ENCODE measurements at places on chromosomes 1 and 21.

- no peak for DNase-seq
Measured at GRCh38 chr1:30507401-30508174, 215.8 kb downstream of the MATN1 start.

GRCh38 chr1:30611741-30612309 is 111.6 kb downstream of the MATN1 start:
- no peak for DNase-seq

DNA sequence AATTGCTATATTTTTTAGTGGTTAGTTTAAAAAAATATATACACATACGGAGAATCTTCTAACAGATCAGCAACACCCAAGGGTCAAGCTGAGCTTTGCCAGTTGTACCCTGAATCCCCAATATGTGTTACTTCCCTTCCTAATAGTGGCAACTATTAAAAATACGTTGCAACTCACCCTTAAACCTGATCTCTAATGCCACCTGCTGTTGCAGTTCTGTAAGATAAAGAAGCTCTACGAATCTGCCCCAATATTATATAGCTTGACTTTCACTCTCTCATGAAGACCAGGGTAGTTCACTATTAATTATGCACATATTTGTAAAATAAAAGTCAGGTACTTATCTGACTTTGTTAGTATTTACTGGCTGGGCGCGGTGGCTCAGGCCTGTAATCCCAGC is 58.4 kb downstream of the ASH1L start:
- DNase-seq = no peak

DNA sequence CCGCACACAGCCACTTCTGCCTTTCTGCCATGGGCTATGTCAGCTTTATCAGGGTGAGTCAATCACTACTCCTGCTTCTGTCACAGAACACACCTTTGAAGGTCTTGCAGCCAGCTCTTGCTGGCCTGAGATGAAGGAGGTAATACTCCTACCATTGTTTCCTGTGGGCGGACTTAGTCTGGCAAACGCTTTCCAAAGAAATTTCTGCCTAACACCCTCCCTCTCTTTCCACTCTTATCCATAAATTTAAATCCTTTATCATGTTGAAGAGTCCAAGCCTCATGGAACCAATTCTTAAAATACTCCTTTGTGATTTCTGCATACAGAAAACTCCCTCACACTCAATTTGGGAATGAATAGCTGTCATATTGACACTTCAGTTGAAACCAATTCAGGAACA is 633.1 kb upstream of the CHRM3 start:
- DNase-seq = no peak

DNA sequence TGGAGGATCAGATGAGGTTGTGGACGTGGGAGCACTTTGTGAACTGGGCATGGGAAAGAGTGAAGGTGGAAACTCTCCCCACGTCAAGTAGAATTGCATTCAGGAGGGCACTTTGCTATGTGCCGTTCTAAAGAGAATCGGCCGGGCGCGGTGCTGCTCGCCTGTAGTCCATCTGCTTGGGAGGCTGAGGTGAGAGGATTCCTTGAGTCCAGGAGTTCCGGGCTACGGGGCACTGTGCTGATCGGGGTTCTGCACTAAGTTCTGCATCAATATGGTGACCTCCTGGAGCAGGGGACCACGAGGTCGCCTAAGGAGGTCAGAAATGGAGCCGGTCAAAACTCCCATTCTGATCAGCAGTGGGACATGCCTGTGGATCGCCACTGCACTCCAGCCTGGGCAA is 141.9 kb downstream of the PEX14 start:
- DNase-seq = no peak

GRCh38 chr1:201444792-201445191 is 23.3 kb upstream of the TNNI1 start:
- DNase-seq = no peak

DNA sequence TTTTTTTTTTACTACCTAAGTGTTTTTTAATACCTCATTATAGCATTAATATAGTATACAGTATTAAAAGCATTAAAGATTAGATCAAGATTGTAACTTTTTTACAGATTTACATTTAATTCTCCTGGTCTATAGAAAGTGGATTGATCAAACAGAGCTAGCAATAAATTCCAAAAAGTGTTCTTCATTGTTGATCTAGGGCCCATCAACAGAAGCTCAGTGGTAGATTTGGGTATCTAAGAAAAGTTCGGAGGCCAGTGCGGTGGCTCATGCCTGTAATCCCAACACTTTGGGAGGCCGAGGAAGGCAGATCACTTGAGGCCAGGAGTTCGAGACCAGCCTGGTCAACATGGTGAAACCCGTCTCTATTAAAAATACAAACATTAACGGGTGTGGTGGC is 12.5 kb downstream of the NUP210L start:
- no peak for DNase-seq

GRCh38 chr1:183277821-183278738 is 92.0 kb downstream of the LAMC2 start:
- DNase-seq = no peak

- no peak for DNase-seq
Measured at GRCh38 chr1:25460020-25460419, 29.3 kb downstream of the MACO1 start.

GRCh38 chr1:24094554-24094953 is 17.4 kb downstream of the MYOM3 start:
- DNase-seq = no peak

GRCh38 chr1:67570486-67571143 is 114.4 kb upstream of the GADD45A start:
- DNase-seq = no peak

DNA sequence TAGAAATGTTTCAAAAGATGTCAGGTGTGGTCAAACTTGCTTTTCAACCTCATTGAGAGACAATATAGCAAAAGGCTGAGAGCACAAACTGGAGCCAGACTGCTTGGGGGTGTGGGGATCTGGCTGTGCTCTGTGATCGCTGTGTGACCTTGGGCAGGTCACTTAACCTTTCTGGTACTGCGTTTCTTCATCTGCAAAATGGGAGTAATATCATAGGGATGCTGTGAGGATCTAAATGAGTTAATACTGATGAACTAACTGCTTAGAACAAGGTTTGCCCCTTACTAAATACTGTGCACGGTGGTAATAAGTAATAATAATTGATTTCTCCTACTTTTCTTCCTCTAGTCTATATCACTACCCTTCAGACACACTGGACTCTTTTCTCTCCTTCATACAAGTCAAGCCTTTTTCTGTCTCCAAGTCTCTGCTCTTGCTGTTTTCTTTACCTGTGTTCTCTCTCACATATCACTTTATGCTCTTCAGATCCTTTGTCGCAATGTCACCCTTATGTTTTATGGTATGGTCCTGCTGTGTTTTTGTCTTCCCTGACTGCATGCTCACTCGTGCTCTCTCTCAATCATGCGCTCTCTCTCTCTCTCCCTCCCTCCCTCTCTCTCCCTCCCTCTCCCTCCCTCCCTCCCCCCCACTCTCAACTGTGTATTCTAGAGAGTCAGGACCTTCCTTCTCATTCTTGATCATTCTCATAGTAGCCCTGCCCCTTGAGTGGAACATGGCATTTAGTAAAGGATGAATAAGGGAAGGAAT is 3.3 kb downstream of the MGST3 start:
- DNase-seq = no peak

DNA sequence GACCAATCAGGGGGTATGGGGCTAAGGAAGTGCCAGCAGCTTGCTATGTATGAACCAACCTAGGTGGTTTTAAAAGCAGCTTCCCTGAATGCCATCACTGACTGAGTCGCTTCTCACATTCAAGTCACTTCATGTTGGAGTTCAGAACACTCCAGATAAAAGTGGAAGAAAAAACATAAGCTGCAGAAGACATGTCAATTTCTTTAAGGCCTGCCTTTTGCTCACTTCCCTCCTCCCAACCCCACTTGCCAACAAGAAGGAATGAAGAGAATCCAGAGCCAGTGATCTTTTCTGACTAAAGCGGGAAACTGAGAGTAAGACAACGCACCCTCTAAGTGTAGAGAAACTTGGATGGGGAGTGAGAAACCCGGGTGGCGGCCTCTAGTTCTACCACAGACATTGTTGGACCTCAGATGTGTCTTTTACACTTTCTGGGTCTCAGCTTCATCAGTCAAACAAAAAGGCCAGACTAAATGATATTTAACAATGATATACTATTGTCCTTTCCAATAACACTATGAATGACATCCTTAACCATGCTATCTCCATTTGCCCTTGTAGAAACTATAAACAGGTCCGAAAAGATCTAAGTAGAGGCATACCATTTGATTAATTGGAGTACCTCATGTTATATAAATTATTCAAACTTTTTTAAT is 54.1 kb downstream of the LUZP1 start:
- no peak for DNase-seq

DNA sequence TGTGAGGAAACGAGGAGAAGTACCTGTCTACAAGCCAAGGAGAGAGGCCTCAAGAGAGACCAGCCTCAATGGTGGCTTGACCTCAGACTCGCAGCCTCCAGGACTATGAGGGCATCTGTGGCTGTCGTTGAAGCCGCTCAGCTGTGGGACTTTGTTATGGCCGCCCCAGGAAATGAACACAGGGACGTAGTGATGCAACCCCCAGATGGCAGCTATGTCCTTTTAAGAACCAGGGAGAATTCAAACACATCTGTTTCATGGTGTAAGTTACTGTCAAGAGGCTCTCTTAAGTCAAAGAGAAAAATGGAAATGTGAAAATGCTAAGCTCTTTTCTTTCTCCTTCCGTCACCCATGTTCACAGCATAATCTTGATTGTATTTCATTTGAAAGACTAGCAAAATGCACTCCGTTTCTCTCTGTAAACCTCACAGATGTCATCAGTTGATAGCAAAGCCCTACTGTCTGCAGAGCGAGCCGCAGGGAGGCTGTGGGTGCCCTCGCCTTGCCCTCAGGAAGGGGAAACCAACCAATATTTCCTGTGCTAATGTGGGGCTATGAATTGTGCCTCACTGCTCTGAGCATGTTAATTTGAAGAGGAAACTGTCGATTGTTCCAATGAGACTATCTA is 21.3 kb downstream of the UBASH3A start:
- DNase-seq = no peak

DNA sequence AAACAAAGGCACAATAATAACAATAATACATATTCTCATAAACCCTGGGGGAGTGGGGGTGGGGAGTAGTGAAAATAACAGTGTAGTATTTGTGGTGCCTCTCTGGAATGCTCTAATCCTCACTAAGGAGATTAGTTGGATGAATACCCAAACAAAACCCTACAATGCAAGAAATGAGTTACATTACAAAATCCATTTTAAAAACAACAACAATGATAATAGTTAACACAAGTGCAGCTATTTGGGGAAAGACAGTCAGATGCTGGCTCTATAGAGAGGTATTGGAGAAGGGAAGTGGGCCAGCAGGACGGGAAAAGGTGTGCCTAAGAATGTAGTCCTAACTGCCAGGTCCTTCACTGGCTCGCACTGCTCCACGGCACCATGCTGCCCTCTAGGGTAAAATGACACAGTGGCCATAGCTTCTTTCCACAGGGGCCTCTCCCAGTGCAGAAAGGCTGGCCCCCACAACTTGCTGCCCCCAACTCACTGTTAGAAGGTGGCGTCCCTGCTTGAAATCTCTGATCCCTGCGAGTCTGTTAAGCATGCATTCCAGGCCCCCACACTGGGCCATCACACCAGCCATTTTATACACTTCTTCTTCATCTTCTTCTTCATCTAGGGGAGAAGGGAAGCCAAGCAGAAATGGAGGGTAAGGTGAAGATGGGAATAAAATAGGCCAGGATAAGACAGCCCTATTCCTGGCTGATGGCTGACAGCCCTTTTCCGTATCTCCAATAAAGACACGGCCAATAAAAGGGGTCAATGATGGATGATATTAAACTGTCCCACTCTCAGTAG is 113.8 kb downstream of the UBR4 start:
- no peak for DNase-seq

DNA sequence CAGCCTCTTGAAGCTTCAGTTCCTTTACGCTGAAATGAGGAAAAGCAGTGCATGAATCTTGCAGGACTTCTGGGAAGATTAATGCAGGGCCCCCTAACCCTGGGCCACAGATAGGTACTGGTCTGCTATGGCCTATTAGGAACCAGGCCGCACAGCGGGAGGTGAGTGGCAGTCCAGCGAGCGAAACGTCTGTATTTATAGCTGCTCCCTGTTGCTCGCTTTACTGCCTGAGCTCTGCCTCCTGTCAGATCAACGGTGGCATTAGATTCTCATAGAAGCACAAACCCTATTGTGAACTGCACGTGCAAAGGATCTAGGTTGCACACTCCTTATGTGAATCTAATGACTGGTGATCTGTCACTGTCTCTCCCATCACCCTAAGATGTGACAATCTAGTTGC is 130.2 kb downstream of the CHRM3 start:
- no peak for DNase-seq

GRCh38 chr1:67839826-67840225 is 6.6 kb upstream of the GNG12 start:
- no peak for DNase-seq

DNA sequence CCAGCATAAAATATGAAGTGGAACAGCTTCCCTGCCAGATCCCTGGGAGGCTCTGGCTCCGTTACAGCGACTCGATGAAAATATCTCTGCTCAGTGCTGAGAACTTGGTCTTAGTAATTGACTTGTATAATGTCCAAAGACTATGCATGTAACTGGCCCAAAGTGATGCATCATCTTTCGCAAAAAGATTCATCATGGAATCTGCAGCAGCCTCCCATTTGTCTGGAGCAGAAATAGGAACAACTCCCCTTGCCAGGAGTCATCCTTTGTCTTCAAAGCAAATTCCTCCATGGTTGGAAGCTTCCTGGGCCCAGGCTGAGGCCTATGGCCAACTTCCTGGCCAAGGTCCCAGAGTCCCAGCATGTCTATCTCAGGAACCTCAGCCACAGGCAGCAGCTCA is 16.9 kb upstream of the SLC6A17 start:
- DNase-seq = no peak

DNA sequence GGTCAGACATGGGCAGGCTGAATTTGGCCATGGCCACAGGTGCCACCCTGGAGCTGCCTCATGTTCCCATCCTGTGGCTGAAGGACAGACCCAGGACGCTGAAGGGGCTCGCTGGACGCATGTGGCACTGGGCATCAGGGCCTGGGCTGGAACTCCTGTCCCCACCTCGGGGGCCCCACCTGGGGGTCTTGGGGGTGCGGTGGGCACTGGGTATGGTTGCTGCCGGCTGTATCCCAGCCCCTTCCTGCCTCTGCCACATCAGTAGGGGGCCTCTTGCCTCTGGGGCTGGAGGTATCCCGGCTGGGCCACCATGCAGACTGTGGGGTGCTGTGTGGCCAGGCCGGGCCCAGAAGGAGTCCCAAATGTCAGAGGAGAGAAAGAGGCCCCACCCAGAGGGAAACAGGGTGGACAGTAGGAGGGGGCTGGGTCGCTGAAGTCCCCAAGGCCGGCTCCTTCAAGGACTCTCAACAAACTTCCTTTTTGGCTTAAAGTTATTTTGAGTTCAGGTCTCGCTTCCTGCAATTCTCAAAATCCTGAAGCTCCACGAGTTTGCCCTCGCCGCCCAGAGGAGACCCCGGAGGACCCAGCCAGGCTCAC is 78.7 kb downstream of the SIK1 start:
- DNase-seq = no peak

- DNase-seq = no peak
Measured at GRCh38 chr1:69814926-69815325, 247.2 kb downstream of the LRRC7 start.

DNA sequence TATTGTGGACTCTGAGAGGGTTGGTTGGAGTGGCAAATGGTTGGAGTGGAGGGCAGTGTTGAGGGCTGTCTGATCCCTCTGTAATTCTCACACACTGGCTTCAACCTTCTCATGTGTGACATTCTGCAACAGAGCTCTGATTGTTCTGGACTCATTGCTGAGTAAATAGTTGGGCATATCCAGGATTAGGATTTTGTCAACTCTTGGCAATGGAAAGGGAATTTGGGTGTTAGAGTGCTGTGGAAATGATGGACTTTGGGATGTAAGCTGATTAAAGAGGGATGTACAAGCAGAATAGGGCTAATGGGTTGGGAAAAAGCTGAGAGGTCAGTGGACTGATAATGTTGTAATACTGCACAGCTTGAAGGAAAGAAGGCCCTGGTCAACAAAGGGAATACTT is 16.5 kb downstream of the TLCD4 start:
- DNase-seq = no peak
